ENCODE measurements at places on chromosomes 6 and 20. TPM values are rescaled to one million over a fixed set of nuclear protein-coding genes. Genes with fewer than 3 reads are reported as not detected.

HMGA1 gene
- 1,825 TPM for total RNA-seq

GHRH gene
- total RNA-seq = not detected

MYCT1 gene
- not detected for total RNA-seq

TNFRSF6B gene
- total RNA-seq = not detected

MEP1A gene
- not detected for total RNA-seq

RNF39 gene
- 7.5 TPM for total RNA-seq

ANKRD66 gene
- not detected for total RNA-seq

DNA sequence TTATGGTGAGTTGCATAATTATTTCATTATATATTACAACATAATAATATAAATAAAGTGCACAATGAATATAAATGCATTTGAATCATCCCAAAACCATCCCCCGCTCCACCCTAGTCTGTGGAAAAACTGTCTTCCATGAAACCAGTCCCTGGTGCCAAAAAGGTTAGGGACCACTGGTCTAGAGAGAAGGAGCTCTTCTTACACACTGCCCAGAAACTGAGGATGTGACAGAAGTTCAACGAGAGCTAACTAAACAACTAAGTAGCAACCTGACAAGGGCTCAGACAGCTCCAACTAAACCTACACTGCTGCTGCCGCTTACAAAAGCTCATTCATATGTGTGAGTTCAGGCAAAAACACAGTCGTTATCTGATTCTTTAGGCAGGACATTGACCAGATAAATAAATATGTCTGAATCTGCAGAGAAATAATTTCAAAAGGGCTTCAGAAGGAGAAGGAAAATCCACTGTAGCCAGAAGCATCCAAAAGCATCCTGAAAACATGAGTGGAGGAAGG, 125.9 kb downstream of the ATXN1 start:
- no peaks in the 10 kb centered on the region for H3K36me3 ChIP-seq
- DNase-seq = no peak
- H3K27me3 ChIP-seq = no peaks in the 10 kb centered on the region
- H3K4me3 ChIP-seq = no peak overlapping the region

DNA sequence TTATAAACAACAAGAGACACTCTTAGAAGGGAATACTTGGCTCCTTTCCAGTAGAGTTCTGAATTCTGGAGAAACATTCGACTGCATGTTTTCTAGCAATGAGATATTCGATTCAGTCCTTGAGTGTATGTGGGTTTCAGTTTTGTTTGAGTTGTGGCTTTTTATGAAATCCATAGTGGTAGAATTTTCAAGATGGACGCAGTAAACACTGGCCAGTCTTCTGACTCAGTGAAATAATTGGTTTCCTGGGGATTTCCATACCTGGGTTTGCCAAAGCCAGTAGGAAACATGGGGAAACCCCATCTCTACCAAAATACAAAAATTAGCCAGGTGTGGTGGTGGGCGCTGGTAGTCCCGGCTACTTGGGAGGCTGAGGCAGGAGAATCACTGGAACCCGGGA, 273.5 kb upstream of the PLCB4 start:
- no peak overlapping the region for H3K27ac ChIP-seq
- no peaks in the 10 kb centered on the region for H3K36me3 ChIP-seq
- no peak for DNase-seq
- H3K4me3 ChIP-seq = no peak overlapping the region
- no peaks in the 10 kb centered on the region for H3K4me1 ChIP-seq

DNA sequence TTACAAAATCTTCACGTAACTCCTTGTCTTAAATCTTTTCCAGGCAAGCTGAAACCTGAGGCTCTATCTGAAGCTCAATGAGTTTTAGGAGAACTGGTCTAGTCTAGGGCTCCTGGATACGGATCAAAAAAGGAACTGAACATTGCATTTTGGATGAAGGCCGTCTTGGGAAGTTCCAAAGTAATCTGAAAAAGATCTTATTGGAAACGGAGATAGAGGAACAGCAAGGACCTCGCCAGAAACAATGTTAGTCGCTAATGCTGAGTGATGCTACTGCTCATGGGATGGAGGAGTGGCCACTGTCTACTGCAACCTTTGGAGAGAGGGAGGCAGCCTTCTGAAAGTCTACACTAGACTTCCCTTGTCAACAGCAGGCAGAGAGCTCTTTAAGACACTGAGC, 91.4 kb upstream of the ATXN1 start:
- no peaks in the 10 kb centered on the region for H3K27me3 ChIP-seq
- no peak overlapping the region for H3K4me3 ChIP-seq
- 0 out of 2 replicates have a peak, but pooled peaks cover 3% of the 10 kb centered on the region for H3K36me3 ChIP-seq
- no peak overlapping the region for H3K27ac ChIP-seq
- peaks cover 64% of the 10 kb centered on the region for H3K4me1 ChIP-seq

DNA sequence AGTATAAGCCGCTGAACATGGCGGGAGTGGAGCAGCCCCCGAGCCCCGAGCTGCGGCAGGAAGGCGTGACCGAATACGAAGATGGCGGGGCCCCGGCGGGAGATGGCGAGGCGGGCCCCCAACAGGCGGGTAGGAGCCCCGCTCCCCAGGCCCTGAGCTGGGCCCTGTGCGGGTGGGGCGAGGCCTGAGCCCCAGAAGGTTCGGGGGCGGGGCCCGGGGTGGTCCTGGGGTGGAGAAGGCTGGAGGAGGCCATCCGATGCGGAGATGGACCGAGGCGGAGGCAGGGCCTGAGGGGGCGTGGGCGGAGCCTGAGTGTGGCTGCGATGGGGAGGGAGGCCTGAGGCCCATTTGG, 7.1 kb downstream of the L3MBTL1 start:
- no peak for DNase-seq
- H3K4me3 ChIP-seq = peak overlapping the region; percentile 60
- no peak overlapping the region for H3K27ac ChIP-seq
- no peaks in the 10 kb centered on the region for H3K27me3 ChIP-seq

GRCh38 chr20:982754-983153, 19.4 kb downstream of the RSPO4 start:
- no peak overlapping the region for H3K4me3 ChIP-seq
- no peak for DNase-seq
- H3K36me3 ChIP-seq = no peaks in the 10 kb centered on the region

GRCh38 chr20:9349249-9349648, 165.1 kb upstream of the LAMP5 start:
- no peaks in the 10 kb centered on the region for H3K36me3 ChIP-seq
- no peak for DNase-seq
- no peak overlapping the region for H3K27ac ChIP-seq
- H3K4me3 ChIP-seq = no peak overlapping the region

DNA sequence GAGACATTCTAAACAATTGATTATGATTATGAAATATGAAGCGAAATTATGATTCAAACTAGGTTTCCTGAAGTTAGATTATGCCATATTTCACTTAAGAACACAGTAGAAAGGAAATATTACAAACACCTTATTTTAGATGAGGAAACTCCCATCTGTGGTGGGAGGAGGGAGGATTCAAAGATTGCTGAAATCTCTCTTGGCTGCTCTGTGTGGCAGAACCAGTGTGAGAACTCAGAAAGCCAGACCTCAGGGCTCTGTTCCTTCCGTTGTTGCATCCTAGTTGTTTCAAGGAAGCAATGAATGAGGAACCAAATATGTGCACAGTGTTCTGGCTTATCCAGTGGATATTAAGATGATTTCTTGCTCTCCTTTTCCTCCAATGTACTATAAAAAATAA, 2.1 kb downstream of the TAAR5 start:
- DNase-seq = no peak
- H3K27me3 ChIP-seq = no peaks in the 10 kb centered on the region
- H3K36me3 ChIP-seq = no peaks in the 10 kb centered on the region

- no peaks in the 10 kb centered on the region for H3K27me3 ChIP-seq
- H3K4me1 ChIP-seq = no peaks in the 10 kb centered on the region
- DNase-seq = no peak
Measured at GRCh38 chr6:87070741-87071140, 24.2 kb downstream of the CGA start.

- H3K27me3 ChIP-seq = no peaks in the 10 kb centered on the region
- H3K4me1 ChIP-seq = peaks cover 35% of the 10 kb centered on the region
- no peak for DNase-seq
- no peaks in the 10 kb centered on the region for H3K36me3 ChIP-seq
- H3K27ac ChIP-seq = no peak overlapping the region
Measured at GRCh38 chr20:3803289-3803688, 7.2 kb downstream of the CDC25B start.

DNA sequence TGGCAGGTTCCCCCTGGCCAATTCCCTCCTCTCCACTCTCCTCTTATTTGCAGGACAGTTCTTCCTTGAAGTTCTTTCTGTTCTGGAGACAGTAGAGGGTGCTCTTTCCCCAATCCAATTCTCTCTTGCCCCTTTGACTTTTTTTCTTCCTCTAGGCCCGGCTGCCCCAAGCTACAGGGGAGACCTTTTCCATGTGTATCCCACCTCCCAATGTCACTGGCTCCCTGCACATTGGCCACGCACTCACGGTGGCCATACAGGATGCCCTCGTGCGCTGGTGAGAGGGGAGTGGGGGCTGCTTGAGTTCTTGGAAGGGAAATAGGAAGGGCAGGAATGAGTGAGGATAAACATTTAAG, 1.5 kb downstream of the VARS2 start:
- H3K4me3 ChIP-seq = no peak overlapping the region
- H3K36me3 ChIP-seq = no peaks in the 10 kb centered on the region
- H3K4me1 ChIP-seq = peaks cover 17% of the 10 kb centered on the region
- no peaks in the 10 kb centered on the region for H3K27me3 ChIP-seq

GRCh38 chr6:166724576-166724975, 97.5 kb upstream of the RPS6KA2 start:
- peaks cover 21% of the 10 kb centered on the region for H3K4me1 ChIP-seq
- H3K4me3 ChIP-seq = no peak overlapping the region
- no peaks in the 10 kb centered on the region for H3K27me3 ChIP-seq
- H3K27ac ChIP-seq = no peak overlapping the region

GRCh38 chr6:41045664-41046063, 3.4 kb downstream of the TSPO2 start:
- no peak overlapping the region for H3K27ac ChIP-seq
- H3K36me3 ChIP-seq = no peaks in the 10 kb centered on the region
- peaks cover 7% of the 10 kb centered on the region for H3K4me1 ChIP-seq
- DNase-seq = no peak
- H3K27me3 ChIP-seq = no peaks in the 10 kb centered on the region

- no peaks in the 10 kb centered on the region for H3K36me3 ChIP-seq
- H3K4me1 ChIP-seq = no peaks in the 10 kb centered on the region
- DNase-seq = no peak
- H3K27ac ChIP-seq = no peak overlapping the region
- no peaks in the 10 kb centered on the region for H3K27me3 ChIP-seq
- no peak overlapping the region for H3K4me3 ChIP-seq
Measured at GRCh38 chr6:87110636-87111035, 15.7 kb upstream of the CGA start.

- no peaks in the 10 kb centered on the region for H3K4me1 ChIP-seq
- H3K4me3 ChIP-seq = no peak overlapping the region
- H3K27me3 ChIP-seq = peaks cover 92% of the 10 kb centered on the region
- no peak overlapping the region for H3K27ac ChIP-seq
Measured at GRCh38 chr20:60113024-60113724, 155.0 kb downstream of the CDH26 start.

DNA sequence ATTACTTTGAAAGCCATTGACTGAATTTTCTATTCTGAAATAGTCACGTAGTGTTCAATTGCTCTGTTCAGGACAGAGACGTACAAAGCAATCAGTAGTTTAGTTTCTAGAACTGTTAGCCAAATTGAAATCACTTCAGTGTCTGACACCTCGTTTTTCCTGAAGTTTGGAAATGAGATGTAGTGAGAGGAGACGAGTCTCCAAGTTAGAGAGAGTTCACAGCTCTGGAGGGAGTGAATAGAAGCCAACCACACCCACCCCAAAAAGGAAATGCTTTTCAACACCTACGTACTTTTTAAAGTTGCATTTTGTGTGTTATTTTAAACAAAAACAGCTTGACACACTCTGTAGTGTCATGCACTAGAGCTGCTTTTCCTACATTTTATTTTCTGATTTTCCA, 296.0 kb downstream of the ADGRG6 start:
- DNase-seq = no peak
- H3K36me3 ChIP-seq = no peaks in the 10 kb centered on the region
- H3K27ac ChIP-seq = no peak overlapping the region
- H3K27me3 ChIP-seq = 0 out of 2 replicates have a peak, but pooled peaks cover 4% of the 10 kb centered on the region
- peaks cover under 1% of the 10 kb centered on the region for H3K4me1 ChIP-seq

GRCh38 chr6:53349209-53349693, 501 bp upstream of the ELOVL5 start:
- no peak for DNase-seq
- H3K4me3 ChIP-seq = peak overlapping the region; percentile 73
- H3K4me1 ChIP-seq = peaks cover 20% of the 10 kb centered on the region
- no peaks in the 10 kb centered on the region for H3K27me3 ChIP-seq

DNA sequence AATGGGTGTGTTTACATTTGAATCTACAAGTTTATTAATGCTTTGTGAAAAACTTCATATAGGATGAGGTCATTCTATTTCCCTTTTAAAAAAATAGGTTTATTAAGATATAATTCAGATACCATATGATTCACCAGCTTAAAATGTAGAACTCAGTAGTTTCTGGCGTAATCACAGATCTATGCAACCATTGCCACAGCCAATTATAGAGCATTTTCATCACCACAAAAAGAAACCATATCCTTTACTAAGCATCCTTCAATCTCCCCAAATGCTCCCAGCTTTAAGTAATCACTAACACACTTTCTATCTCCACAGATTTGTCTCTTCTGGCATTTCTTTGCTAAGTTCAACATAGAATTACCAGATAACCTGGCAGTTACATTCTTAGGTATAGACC, 137.2 kb downstream of the PTPRT start:
- DNase-seq = no peak
- no peaks in the 10 kb centered on the region for H3K27me3 ChIP-seq
- no peaks in the 10 kb centered on the region for H3K4me1 ChIP-seq
- H3K4me3 ChIP-seq = no peak overlapping the region
- no peaks in the 10 kb centered on the region for H3K36me3 ChIP-seq
- H3K27ac ChIP-seq = no peak overlapping the region

DNA sequence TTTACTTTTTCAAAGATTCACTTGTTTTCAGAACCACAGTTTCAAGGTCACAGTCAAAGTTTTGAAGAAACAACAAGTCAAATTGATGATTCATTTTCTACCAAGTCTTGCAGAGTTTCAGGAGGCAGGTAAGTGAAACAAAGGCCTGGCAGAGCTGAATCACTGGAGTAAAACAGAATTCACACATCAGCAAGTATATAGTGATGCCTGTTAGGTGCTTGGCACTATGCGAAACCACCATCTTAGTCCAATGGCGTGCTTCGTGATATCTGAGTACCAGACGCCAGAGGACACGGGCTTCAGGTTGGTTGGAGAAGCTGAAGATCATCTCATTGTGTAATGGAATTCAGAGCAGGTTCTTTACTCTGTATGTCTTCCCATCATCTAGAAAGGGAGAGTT, 75.9 kb downstream of the RTN4IP1 start:
- peaks cover 26% of the 10 kb centered on the region for H3K36me3 ChIP-seq
- H3K27me3 ChIP-seq = no peaks in the 10 kb centered on the region
- no peak overlapping the region for H3K4me3 ChIP-seq
- peaks cover 17% of the 10 kb centered on the region for H3K4me1 ChIP-seq
- H3K27ac ChIP-seq = no peak overlapping the region

DNA sequence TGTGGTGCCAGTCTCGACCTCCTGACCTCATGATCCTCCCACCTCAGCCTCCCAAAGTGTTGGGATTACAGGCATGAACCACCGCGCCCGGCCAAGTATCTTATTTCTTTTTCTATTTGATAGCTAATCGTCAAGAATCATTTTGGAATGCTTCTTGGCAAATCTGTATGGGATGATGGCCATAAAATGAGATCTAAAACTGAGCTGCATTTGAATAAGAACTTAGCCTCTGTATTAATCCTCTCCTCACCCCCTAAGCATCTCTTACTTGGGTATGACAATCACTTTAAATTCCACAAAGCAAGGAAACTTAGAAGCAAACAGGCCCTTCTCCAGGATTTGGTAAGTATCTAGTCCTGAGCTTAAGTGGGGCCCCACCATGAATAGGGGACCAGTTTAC, 108.9 kb upstream of the BTBD3 start:
- DNase-seq = no peak
- no peak overlapping the region for H3K4me3 ChIP-seq
- no peak overlapping the region for H3K27ac ChIP-seq
- H3K4me1 ChIP-seq = peaks cover 34% of the 10 kb centered on the region
- H3K36me3 ChIP-seq = no peaks in the 10 kb centered on the region
- no peaks in the 10 kb centered on the region for H3K27me3 ChIP-seq
